GM12892 (cell line): ENCODE measurements at places on chromosomes 12 and 14.

- no peak for DNase-seq
These were observed 34.0 kb downstream of the EMP1 start for GRCh38 chr12:13230500-13230899.

GRCh38 chr12:116400636-116401372 lies 123.3 kb upstream of the MED13L start:
- no peak for DNase-seq

DNA sequence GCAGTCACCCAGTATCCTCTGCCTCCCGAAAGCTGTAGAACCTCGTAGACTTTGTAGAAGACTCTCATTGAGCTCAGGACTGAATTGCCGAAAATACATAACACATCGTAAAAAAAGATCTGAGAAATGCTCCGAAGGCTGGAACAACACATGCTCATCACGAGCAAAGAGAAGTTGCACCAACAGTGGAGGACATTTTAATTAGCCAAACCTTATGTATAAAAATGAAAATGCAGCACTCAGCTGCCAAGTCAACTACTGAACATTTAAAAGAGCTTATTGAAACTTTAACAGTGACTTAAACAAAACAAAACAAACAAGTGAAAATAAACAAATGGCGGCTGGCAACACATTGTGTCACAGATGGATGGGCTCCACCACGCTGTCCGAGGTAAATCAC lies 519.9 kb downstream of the TMEM132D start:
- no peak for DNase-seq

GRCh38 chr12:69000540-69001243 lies 67.7 kb upstream of the CPM start:
- no peak for DNase-seq

- no peak for DNase-seq
These were observed 17.7 kb upstream of the FOXJ2 start for GRCh38 chr12:8014836-8015235.

- no peak for DNase-seq
These were observed 4.6 kb upstream of the LRP1-AS start for GRCh38 chr12:57151741-57152630.

DNA sequence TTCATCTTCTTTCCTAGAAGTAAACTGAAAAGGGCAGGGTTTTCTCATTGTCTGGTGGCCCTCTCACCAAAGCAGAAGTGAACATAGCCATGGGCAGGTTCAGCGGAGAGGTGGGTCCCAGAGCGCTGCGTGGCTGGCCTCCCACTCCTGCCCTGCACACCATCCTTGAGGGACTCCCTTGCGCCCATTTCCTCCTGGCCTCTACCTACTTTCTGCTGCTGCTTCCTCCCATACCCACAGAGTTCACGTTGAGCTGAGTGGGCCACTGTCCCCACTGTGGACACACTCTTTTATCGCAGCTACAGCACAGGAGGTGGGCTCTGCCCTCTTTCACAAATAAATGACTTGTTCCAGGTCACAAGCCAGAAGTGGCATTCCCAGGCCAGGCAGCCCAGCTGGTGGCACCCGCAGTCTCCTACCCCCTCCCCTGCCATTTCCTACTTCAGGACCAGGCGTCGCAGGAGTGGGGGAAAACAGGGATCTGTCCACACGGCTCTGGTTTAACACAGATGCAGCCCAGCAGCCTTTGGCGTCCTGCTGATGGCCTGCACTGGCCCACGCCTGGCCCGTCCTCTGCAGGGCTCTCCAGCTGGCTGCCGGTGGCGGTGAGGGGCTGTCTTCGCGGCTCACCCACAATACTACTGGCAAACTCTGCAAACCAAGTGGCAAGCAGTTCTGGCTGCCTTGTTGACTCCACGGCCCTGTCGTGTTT lies 4.9 kb downstream of the SIVA1 start:
- DNase-seq, result no peak

GRCh38 chr14:84825481-84826251 lies 704.3 kb upstream of the FLRT2 start:
- DNase-seq, result no peak

GRCh38 chr12:110137786-110138185 lies 13.6 kb downstream of the IFT81 start:
- DNase-seq, result no peak

DNA sequence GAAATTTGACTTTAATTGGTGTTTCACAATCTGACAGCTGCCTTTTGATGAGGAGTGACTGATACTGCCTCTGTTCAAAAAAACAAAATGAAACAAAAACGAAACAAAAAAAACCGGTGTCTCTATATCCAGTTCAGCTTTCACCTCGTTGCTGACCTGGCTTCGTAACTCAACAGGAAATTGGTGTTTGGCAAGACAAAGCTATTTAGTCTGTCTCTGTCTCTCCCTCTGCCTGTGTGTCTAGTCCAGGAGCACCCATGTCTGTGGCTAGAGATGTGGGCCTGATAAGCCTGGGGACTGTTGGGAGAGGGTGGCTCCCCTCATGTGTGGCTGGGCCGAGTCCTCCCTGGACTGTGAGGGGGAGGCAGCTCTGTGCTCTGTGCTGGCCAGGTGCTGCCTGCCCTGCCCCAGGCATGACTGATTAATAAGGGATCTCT lies 11.3 kb downstream of the CACNA1C start:
- DNase-seq, result peak; percentile 36

DNA sequence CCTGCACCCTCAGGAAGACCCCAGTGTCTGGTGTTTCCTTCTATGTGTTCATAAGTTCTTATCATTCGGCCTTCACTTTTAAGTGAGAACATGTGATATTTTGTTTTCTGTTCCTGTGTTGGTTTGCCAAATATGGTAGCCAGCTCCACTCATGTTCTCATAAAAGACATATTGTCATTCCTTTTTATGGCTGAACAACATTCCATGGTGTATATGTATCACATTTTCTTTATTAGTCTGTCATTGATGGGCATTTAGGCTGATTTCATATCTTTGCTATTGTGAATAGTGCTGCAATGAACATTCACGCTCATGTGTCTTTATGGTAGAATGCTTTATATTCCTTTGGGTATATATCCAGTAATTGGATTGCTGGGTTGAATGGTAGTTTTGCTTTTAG lies 645.1 kb downstream of the SLC16A7 start:
- no peak for DNase-seq

GRCh38 chr14:92967346-92967926 lies 44.5 kb downstream of the CHGA start:
- DNase-seq, result no peak

- DNase-seq, result no peak
These were observed 4.7 kb downstream of the SYNE2 start for GRCh38 chr14:63857466-63858030.

GRCh38 chr12:12701457-12701856 lies 5.5 kb upstream of the GPR19 start:
- no peak for DNase-seq

- no peak for DNase-seq
These were observed 55.6 kb upstream of the CDKL1 start for GRCh38 chr14:50452296-50452695.

DNA sequence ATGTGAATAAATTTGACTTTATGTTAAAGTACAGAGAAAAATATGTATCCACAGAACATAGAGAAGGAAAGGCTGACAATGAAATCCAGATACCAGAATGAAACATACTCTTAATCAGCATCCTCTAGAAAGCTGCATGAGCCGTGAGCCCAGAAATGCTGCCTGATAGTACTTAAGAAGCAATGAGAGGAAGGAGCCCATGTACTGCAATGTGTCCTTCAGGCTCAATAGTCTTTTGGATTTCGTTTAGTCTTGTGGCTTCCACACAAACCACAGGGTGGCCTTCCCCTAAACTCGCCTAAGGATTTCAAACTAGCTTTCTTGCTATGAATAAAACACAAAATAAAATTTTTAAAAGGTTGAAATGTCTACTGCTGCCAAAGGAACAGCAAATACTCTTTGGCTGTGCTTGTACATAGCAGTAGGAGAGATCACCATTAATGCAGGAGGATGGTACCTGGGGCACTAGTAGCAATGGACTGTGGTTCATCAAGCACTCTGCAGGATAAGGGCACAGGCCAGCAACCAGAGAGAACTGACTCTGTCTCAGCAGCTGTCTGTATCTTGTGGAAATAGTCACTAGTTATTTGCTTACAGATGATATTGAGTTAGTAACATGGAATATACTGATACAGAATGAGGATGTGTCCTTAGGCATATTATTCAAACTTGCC lies 988.3 kb upstream of the LRFN5 start:
- DNase-seq, result no peak

GRCh38 chr14:22653012-22653621 lies 9.0 kb upstream of the OR6J1 start:
- DNase-seq, result no peak

DNA sequence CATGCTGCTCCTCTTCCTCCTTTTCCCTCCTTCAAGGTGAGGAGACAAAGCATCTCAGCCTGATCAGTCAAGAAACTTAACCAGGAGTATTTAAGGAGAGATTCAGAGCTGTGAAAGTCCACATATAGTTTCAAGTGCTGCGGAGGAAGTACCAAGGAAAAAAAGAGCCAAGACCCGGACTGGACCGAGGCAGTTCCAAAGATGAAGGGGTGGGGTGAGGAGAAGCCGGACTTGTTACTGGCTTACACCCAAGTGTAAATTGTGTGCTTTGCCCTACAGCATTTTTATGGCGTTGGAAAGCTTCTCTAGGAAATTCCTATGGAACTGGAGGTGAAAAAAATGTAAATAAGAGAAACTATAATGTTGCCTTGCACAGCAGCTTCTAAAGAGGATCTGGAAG lies 263.1 kb downstream of the GRIN2B start:
- no peak for DNase-seq

- no peak for DNase-seq
These were observed 79.0 kb downstream of the ANO6 start for GRCh38 chr12:45294906-45295305.

DNA sequence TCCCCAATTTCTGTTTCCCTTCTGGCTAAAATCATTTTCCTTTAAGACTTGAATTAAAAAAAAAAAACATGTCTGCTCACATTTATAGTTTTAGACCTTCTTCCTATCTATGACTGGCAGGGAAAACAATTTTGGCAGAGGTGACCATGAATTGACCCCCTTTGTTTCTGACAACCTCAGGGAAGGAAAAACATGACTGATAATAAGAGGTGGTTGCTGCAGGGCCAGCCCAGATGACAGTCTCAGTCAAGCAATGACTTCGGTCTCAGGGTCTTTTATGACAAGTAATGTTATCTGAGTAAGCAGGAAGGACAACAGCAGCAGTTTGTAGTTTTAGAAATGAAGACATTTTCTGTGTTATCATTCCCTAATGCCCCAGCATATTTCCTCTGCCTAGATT lies 430.9 kb downstream of the LRIG3 start:
- no peak for DNase-seq

DNA sequence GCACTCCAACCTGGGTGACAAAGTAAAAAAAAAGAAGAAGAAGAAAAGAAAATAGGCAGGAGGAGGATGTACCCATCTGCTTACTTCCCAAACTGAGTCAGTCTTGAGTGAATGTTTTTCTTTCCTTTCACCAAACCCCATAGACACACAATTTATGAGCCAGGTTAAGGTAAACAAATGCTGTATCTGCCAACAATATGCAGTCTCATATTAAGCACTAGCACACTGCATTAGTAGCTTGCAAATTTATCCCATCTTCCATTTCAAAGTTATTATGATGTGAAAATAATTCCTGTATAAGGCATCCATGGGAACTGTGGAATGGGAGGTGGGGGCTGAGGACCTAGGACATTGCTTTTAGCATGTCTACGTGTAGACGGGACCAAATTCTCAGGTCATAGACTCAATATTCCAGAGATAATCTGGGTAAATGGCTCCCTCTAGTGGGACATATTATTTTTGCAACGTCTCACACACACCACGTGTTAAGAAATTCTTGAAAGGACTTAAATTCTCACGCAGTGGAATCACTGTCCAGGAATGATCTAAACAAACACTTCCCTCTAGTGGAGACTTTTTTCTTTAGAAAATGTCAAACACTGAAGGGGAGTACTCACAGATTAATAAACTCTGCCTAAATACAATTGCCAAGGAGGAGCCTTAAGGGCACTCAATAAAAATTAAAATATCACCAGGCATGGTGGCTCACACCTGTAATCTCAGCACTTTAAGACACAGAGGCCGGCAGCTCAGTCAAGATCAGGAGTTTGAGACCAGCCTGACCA lies 17.1 kb upstream of the OR10P1 start:
- DNase-seq, result peak; percentile 21

- no peak for DNase-seq
These were observed 908.1 kb downstream of the GALC start for GRCh38 chr14:87084908-87085307.

- no peak for DNase-seq
These were observed 43.3 kb upstream of the NPFF start for GRCh38 chr12:53550595-53550994.

- DNase-seq, result no peak
These were observed 29.3 kb downstream of the JAG2 start for GRCh38 chr14:105139212-105139825.

DNA sequence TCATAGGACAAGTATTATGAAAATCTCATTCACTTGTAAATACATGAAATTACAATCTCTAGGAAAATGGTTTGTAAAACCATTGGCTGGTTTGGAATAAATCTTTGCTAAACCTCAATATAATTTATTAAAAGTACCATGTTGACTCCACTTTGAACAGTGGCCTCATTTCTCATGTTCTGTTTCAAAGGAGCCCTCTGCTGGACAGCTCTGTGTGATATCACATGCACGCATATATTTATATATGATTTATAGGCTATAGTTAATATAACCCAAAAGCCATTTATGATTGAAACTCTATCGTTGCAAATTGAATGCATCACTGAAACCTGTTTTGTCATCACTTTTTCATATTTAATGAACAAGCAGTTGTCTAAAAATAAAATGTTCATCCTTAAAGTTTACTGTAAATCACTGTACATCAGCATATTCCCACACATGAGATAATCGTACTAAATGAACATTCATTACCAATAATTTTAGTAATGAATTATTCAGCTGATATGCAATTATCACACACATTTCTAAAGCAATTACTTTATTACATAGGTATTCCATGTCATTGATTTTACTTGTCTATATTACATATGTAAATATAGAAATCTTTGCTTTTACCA lies 493.8 kb downstream of the NPAS3 start:
- no peak for DNase-seq

- no peak for DNase-seq
These were observed 56.1 kb downstream of the DGLUCY start for GRCh38 chr14:91169951-91170350.

- DNase-seq, result no peak
These were observed 391.1 kb downstream of the LRIG3 start for GRCh38 chr12:58529114-58529665.

DNA sequence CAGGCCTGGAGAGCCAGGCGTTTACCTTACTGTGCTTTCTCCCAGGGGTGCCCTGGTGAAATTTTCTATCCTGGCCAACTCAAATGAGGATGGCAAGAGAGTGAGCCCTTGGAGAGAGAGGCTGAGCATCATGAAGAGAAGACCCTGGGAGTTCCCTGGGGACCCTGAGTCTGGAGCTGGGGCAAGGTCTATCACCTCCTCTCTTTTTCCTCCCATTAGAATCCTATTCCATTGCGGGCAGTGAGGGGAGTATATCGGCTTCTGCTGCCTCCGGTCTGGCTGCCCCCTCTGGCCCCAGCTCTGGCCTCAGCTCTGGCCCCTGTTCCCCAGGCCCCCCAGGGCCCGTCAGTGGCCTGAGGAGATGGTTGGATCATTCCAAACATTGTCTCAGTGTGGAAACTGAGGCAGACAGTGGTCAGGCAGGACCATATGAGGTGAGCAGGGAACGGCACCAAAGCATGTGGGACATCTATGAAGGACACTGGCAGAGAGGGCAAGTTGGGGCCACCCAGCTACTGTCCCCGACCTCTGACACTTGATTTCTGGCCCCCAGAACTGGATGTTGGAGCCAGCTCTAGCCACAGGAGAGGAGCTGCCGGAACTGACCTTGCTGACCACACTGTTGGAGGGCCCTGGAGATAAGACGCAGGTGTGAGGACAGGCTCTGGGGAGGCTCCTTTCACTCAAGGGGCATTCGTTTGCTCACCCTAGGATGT lies 1.6 kb downstream of the ARHGEF25 start:
- DNase-seq, result no peak

- no peak for DNase-seq
These were observed 222.9 kb downstream of the C12orf50 start for GRCh38 chr12:87806310-87806709.
